ENCODE measurements at places on chromosomes 5 and 9.

- H3K4me3 ChIP-seq, result no peak overlapping the region
- H3K4me1 ChIP-seq, result no peaks in the 10 kb centered on the region
- no peak for DNase-seq
- no peaks in the 10 kb centered on the region for H3K36me3 ChIP-seq
These were observed 13.4 kb downstream of the CCDC152 start for GRCh38 chr5:42770003-42770402.

GRCh38 chr5:140169410-140169809 lies 5.6 kb upstream of the CYSTM1 start:
- H3K4me3 ChIP-seq, result no peak overlapping the region
- no peaks in the 10 kb centered on the region for H3K27me3 ChIP-seq
- DNase-seq, result no peak
- H3K27ac ChIP-seq, result no peak overlapping the region
- no peaks in the 10 kb centered on the region for H3K36me3 ChIP-seq
- peaks cover under 1% of the 10 kb centered on the region for H3K4me1 ChIP-seq

- no peak overlapping the region for H3K27ac ChIP-seq
- no peak for DNase-seq
- H3K4me3 ChIP-seq, result no peak overlapping the region
- H3K36me3 ChIP-seq, result no peaks in the 10 kb centered on the region
- H3K27me3 ChIP-seq, result no peaks in the 10 kb centered on the region
- H3K4me1 ChIP-seq, result no peaks in the 10 kb centered on the region
These were observed 19.2 kb upstream of the CD180 start for GRCh38 chr5:67215519-67216471.

GRCh38 chr5:156947925-156948324 lies 15.1 kb downstream of the TIMD4 start:
- DNase-seq, result no peak
- no peak overlapping the region for H3K27ac ChIP-seq
- no peaks in the 10 kb centered on the region for H3K36me3 ChIP-seq
- no peaks in the 10 kb centered on the region for H3K4me1 ChIP-seq

DNA sequence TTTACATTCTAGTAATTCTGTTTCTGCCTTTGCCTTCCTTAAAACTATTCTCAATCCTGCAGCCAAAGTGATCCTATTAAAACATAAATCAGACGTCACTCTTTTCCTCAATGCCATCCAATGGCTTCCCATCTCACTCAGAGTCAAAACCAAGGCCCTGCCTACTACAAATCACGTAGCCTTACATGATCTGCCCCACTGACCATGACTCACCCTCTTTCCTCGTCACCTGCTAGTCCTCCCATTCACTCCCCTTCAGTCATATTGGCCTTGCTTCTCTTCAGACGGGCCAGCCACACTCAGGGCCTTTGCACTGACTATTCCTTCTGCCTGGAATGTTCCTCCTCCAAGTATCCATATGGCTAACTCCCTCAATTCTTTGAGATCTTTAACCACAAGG lies 39.0 kb upstream of the DMXL1 start:
- H3K4me1 ChIP-seq, result no peaks in the 10 kb centered on the region
- H3K4me3 ChIP-seq, result no peak overlapping the region
- no peak for DNase-seq
- no peaks in the 10 kb centered on the region for H3K27me3 ChIP-seq
- H3K36me3 ChIP-seq, result no peaks in the 10 kb centered on the region
- no peak overlapping the region for H3K27ac ChIP-seq

- H3K27ac ChIP-seq, result no peak within 1 kb of the TSS
- peak within 1 kb of the TSS; percentile 29 for H3K4me3 ChIP-seq
- DNase-seq, result no peak
These were observed at the start of the genes BHMT2 and DMGDH for GRCh38 chr5:79069488-79070349. Gene BHMT2, plus strand, starts transcription at chr5:79069767. Its CDS starts 16 bp downstream, at chr5:79069783. Gene DMGDH, minus strand, starts transcription at chr5:79069674. Its CDS starts 54 bp downstream, at chr5:79069620.

- no peak overlapping the region for H3K4me3 ChIP-seq
- H3K27me3 ChIP-seq, result no peaks in the 10 kb centered on the region
These were observed 81.7 kb upstream of the LMX1B start for GRCh38 chr9:126532019-126532462.

DNA sequence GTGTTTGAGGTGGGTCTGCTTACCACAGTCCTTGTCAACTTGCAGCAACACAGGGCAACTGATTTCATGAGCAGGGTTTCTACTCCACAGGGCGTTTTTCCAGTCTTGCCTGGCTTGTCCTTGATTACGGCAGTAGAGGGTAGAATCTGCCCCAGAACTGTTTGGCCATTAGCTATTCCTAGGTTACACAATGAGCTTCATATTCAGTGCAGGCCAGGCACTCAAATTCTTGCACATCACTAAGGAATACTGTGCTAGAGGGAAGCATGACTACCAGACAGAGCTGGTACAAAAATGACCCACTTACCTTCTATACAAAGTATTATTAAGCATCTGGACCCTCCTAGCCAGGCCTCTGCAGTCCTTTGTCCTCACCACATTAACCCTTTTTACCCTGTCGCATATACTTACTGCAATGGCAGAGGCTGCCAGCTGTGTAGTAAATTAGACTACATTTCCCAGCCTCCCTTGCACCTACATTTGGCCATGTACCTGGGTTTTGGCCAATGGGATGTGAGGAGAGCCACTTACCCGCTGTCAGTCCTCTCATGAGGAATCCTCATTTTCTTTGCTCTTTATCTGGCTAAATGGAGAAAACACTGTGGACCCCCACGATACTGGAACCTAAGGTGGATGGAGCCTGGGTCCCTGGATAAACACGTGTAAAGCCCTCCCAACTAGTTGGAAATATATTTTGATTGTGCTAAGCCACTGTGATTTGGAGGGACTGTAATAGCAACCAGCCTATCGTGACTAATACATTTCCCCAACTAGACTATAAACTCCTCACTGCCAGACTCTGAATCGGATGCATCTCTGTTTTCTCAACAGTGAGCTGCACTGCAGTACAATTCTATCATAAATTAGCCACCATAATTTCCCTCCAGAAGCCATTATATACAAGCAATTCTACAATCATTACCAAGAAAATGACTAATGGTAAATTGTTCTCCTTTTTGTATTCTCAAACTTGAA lies 218.7 kb downstream of the GLIS3 start:
- H3K36me3 ChIP-seq, result no peaks in the 10 kb centered on the region
- no peak overlapping the region for H3K27ac ChIP-seq
- no peaks in the 10 kb centered on the region for H3K27me3 ChIP-seq
- H3K4me1 ChIP-seq, result peaks cover 10% of the 10 kb centered on the region

DNA sequence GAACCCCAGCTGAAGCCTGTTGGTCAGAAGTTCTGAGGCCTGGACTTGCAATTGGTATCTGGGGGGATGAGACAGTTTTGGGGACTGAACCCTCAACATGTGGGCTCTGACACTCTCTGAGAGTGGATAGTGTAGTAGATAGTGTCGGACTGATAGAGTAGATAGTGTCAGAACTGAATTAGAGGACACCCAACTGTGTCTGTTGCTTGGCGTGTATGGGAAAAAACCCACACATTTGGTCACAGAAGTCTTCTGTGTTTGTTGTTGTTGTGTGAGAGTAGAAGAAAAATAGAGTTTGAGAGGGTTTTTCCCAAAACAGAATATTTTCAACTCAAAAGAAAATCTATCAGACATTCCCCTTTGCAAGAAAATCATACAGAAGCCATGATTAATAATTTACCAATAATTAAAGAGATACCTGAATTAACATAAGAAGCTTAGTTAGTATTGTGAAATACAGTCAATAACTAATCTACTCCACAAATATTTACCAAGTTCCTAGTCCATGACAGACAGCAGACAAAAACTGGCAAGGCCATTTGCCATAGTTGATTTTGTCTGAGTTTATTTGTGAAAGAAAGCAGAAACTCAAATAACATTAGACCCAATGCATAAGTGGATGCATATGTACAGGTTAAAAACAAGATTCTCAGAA lies 170.9 kb downstream of the CTNND2 start:
- H3K36me3 ChIP-seq, result no peaks in the 10 kb centered on the region
- H3K27ac ChIP-seq, result no peak overlapping the region
- DNase-seq, result no peak
- no peaks in the 10 kb centered on the region for H3K4me1 ChIP-seq

- no peaks in the 10 kb centered on the region for H3K27me3 ChIP-seq
- H3K36me3 ChIP-seq, result peaks cover 2% of the 10 kb centered on the region
- no peak overlapping the region for H3K4me3 ChIP-seq
- H3K27ac ChIP-seq, result no peak overlapping the region
- no peaks in the 10 kb centered on the region for H3K4me1 ChIP-seq
- DNase-seq, result no peak
These were observed 21.8 kb downstream of the CTNNAL1 start for GRCh38 chr9:108991479-108991878.

DNA sequence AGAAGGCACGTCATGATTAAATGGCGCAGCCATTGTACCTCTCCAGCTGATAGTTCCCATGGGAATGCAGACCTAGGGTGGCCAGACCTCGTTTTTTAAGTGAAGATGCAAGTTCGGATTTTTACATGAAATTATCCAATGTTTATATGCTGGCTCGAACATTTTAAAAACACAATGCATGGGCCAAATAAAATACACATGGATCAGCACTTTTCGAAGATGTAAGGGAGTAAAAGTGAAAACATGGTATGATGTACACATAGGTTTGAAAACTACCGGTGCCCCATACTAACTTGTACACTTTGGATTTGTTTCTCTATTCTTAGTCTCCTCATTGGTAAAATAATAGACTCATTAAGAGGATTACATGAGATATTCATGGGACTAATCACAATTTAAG lies 412.5 kb upstream of the CCNG1 start:
- H3K4me3 ChIP-seq, result no peak overlapping the region
- no peak for DNase-seq
- no peaks in the 10 kb centered on the region for H3K27me3 ChIP-seq
- no peak overlapping the region for H3K27ac ChIP-seq
- H3K4me1 ChIP-seq, result no peaks in the 10 kb centered on the region

GRCh38 chr9:127168756-127169574 lies 46.5 kb upstream of the ANGPTL2 start:
- DNase-seq, result no peak
- H3K4me3 ChIP-seq, result no peak overlapping the region
- no peaks in the 10 kb centered on the region for H3K36me3 ChIP-seq
- H3K27ac ChIP-seq, result no peak overlapping the region
- H3K4me1 ChIP-seq, result peaks cover 3% of the 10 kb centered on the region

DNA sequence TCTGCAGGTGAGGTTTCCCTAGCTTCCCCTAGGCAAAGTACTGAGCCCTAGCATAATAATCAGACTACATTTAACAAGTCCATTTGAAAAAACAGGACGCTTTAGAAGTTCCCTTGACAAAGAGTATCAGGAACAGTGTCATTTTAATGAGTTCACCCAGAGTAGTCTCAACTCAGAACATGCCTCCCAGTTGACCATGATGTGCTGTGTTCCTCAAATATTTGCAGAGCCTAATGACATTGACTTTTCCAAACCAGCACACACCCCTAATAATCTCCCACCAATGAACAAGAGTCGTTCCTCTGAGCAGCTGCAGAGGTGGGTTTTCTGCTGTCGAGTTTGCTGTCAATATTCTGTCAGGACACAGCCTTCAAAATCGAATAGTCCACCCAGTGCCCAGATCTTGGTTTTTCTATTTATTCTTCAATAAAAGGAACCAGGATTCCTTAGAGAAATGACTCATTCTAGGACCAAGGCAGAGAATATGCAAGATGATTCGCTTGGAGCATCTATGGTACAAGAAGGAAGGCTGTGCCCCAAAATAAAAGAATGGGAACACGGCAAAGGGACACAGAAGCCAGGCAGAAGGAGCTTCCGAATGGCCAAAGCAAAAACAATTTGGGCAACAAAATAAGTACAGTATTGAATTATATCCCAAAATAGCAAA lies 57.6 kb downstream of the OTULIN start:
- no peak overlapping the region for H3K4me3 ChIP-seq
- no peaks in the 10 kb centered on the region for H3K27me3 ChIP-seq
- no peak for DNase-seq
- H3K36me3 ChIP-seq, result no peaks in the 10 kb centered on the region

DNA sequence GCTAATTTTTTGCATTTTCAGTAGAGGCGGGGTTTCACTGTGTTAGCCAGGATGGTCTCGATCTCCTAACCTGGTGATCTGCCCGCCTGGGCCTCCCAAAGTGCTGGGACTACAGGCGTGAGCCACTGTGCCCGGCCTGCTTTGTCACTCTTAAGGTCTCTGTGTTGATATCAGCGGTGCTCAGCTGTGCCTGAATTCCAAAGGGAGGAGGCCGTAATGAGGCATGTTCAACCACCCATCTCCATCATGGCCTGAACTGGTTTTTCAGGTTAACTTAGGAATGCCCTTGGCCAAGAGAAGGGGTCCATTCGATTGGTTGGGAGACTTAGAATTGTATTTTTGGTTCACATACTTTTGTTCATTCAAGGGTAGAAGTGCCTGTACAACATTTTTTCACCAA lies 22.0 kb downstream of the HSD17B3 start:
- no peaks in the 10 kb centered on the region for H3K36me3 ChIP-seq
- no peaks in the 10 kb centered on the region for H3K27me3 ChIP-seq
- no peak overlapping the region for H3K4me3 ChIP-seq
- DNase-seq, result no peak

Data from neuronal stem cell (in vitro differentiated cells).